ENCODE measurements at places on chromosomes 11 and 22.
A peak's percentile ranks its signal among the peaks of the same experiment; 100 is the strongest.

- DNase-seq: no peak
Observed at GRCh38 chr11:92536883-92537282, 312.3 kb downstream of the FAT3 start.

- DNase-seq: no peak
Observed at GRCh38 chr11:80831374-80831773, 1390.5 kb upstream of the TENM4 start.

GRCh38 chr22:24758164-24758799, 16.2 kb downstream of the PIWIL3 start:
- DNase-seq: peak; percentile 21

DNA sequence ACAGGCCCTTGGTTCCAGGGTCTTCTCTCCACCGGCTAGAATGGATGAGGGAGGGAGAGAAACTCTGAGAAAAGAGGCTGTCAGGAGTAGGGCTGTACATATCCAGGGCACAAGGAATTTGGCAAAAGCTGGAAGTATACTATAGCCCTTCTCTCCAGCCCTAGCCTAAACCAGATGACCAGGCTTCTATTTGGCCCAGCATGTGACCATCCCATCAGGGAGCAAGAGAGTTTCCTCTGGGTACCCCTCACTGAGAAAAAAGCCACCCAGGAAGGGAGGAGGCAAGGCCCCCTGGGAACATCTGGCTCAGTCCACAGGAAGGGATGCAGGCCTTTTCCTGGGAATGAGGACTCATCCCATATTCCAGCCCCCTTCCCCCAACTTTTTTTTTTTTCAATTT, 8.3 kb downstream of the CD44 start:
- DNase-seq: no peak

DNA sequence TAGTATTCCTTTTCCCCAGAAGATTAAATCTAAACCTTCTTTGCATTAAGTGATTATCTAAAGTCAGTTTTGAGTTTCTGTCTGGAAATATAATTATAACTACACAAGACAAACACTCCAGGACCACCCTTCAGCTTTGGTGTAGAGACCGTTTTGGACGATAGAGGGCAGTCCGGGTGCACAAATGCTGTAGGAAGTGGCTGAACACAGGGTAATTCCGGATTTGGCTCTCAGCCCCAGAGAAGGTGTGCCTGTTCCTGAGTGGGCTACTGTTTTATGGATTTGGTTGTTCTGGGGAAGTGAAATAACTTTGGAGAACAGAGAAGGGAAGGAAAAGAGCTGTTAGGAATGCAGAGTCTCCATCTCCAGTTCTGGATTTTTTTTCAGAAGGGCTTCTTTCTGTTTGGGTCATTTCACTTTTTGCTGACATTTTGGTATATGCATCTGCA, 14.8 kb downstream of the EXT2 start:
- peak; percentile 15 for DNase-seq

DNA sequence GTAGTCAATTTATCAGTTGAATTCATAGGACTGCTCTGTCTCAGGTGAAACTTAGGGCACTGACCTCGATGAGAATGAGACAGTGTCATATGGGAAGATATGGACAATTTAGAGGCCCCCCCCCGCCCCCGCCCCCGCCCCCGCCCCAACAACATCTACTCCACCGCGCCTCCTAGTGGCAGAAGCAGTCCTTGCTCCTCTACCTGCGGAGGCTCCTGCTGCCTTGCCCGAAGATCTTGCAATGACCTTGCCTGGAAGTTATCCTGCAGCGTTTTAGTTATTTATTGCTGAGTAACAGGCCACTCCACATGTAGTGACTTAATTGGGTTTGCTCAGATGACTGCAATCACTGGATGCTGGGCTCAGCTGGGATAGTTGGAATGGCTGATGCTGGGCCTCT, 15.2 kb downstream of the SERPINH1 start:
- no peak for DNase-seq

Data from stimulated activated CD4-positive, alpha-beta T cell treated with anti-CD3 and anti-CD28 coated beads, TNF-alpha, amount 100 ng/mL, for 4 hours (primary cell).